ENCODE measurements at places on chromosomes 7 and 10.
A peak's percentile ranks its signal among the peaks of the same experiment; 100 is the strongest.

GRCh38 chr7:73394422-73394821 is 39.2 kb upstream of the FZD9 start:
- no peak for DNase-seq

- no peak for DNase-seq
Observed at GRCh38 chr7:148434887-148435286, 155.7 kb upstream of the C7orf33 start.

- DNase-seq = peak; percentile 35
Observed at GRCh38 chr10:20040012-20040411, 223.8 kb downstream of the PLXDC2 start.

DNA sequence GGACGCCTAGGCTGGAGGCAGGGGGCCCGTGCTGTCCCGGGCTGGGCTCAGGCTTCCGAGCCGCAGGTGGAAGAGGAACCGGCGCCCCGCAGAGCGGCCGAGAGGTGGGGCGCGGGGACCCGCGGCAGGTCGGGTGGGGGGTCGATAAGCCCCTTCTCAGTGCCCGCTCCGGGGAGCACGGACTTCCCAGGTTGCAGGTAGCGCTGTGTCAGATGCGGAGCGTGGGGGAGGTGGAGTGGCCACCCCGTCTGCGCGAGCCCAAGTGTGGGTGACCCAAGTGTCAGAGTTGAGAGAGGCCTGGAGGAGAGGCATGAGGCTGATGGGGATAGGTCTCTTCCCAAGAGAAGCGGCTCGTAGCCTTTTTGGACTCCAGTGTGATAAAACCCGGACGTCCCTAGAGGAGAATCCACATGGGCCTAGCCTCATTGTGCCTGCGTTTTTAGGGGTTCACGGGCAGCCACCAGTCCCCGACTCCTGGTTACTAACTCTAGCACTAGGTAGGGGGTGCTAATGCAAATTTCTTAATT is 580 bp downstream of the EEPD1 start:
- no peak for DNase-seq

- DNase-seq = no peak
Observed at GRCh38 chr10:113230011-113230610, 280.1 kb downstream of the TCF7L2 start.

GRCh38 chr7:3140834-3141233 is 97.2 kb upstream of the CARD11 start:
- DNase-seq = no peak

GRCh38 chr10:103980288-103980906 is 13.5 kb downstream of the SLK start:
- DNase-seq = no peak

- no peak for DNase-seq
Observed at GRCh38 chr7:80954191-80954590, 35.3 kb upstream of the SEMA3C start.

DNA sequence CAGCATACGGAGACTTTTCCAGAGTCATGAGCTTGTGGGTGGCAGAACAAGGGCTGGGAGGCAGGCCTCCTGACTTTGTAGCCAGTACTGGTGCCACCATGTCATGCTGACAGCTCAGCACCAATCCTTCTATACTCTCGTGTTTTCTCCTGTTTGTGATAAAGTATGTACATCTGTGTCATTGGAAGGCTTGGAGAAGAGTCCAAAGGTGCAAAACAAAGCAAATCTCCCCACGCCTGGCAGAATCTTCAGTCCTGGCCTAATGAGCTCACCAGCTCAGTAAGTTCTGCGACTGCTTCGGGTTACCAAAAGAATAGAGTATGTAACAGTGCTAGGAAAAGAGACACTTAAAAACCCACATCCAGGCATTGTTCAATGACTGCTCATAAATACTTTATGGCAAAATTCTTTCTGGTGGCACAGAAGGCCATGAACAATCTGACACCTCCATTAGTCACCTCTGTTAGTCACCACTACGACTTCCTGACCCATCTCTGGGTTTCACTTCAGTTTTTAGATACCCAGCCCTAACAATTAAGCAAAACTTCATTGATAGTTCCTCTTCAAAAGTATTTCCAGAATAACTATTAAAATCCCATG is 24.5 kb downstream of the STEAP1 start:
- DNase-seq = peak; percentile 86

- DNase-seq = no peak
Observed at GRCh38 chr7:19674266-19674960, 34.4 kb downstream of the POLR1F start.

DNA sequence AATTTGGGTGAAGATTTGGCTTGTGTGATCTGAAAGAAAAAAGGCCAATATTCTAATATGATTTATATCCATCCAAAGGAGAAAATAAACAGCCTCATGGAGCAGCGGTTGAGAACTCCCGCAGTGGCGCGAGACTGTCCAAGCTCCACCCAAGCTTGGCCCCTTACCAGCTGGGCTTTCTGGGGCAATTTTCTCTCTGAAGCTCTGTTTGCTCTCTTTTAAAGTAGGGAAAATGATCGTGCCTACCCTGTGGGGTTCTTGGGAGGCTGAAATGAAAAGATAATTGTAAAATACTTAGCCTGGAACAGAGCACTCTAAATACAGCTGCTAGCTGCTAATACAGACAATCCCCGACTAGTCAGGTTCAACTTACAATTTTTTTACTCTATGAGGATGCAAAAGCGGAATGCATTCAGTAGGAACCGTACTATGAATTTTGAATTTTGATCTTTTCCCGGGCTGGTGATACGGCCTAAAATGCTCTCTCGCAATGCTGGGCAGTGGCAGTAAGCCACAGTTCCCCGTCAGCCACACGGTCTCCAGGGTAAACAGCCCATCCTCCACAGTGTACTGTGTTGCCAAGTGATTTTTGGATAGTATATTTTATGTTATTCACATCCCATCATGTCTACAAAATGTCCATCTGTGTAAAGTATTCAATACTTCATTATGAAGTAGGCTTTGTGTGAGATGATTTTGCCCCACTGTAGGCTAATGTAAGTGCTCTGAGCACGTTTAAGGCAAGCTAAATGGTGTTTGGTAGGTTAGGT is 137.7 kb downstream of the CHN2 start:
- no peak for DNase-seq

- DNase-seq = no peak
Observed at GRCh38 chr7:147235645-147236382, 1119.2 kb downstream of the CNTNAP2 start.

- no peak for DNase-seq
Observed at GRCh38 chr7:127838816-127839415, 186.9 kb downstream of the SND1 start.

DNA sequence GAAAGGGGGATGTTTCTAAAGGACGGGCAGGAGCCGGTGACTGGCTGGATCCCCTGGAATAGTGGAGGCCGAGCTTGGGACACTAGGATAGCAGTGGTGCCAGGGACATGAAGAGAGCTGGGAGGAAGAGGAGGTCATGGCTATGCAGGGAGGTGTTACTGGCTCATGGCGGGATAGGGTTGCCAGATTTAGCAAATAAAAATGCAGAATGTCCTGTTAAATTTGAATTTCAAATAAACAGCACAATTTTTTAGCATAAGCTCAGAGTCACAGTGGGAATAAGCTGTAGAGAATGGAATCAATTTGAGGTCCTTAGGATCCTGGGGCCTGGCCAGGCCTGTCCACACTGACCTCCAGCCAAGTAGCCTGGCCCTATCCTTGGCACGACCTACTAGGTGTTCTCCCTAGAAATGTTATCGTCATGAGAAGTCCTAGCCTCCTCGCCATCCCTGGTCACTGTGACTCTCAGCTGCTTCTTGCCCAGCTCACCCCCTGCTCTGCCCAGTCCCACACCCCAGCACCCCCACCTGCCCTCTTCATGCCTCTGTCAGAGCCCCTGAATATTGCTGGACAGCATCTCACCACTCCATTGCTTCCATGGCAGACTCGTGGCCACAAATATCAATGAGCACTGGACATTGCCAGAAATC is 7.6 kb upstream of the KCP start:
- no peak for DNase-seq

- DNase-seq = peak; percentile 82
Observed at GRCh38 chr10:121069061-121069850, 218.1 kb downstream of the WDR11 start.
